ENCODE measurements at places on chromosomes 1 and 21.

- no peak for DNase-seq
Observed at GRCh38 chr1:113142791-113143190, 69.8 kb downstream of the LRIG2 start.

DNA sequence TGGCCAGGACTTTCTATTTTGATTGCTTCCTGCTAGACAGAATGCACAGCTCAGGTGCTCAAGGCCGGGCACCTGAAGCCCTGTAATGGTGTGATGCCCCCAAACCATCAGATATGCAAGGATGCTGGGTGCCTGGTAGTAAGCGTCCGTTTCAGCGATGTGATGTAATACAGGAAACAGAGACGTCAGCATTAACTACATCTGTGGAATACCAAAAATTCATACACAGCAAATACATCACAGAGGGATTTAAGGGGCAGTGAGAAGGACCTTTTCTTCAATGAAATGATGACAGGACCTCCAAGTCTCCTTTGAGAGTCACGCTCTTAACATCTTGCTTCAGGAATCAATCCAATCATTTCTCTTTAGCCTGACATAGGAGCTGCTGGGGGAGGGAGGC is 64.4 kb downstream of the SIM2 start:
- DNase-seq, result no peak

GRCh38 chr21:33731447-33731846 is 89.1 kb downstream of the ITSN1 start:
- DNase-seq, result no peak

GRCh38 chr1:201268604-201269151 is 14.6 kb upstream of the PKP1 start:
- no peak for DNase-seq

DNA sequence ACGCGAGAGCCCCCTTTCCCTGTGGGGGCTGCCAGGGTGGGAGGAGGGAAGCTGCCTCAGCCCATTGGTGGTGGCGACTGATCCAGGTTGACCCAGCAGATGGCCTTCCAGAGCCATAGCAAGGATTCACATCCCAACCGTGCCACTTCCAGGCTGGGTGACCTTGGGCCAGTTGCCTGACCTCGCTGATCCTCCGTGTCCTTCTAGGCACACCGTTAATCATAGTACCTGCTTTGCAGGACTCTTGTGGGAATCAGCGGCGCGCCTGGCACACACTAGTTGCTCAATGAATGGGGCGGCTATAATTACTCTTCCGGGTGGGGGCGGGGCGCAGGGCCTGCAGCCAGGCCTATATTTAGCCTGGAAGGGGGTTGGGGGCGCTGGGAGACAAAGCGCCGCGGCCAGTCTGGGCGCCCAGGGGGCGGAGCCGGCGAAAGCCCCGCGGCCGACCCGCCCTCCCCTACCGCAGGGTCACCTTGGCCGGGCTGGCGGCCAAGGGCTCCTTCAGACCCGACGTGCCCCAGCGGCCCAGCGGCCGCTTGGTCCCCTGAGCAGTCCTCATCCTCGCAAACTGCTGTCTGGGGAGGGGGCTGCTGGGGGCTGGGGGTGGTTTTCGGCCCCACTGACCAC is 5.1 kb downstream of the HSPB7 start:
- no peak for DNase-seq

- DNase-seq, result no peak
Observed at GRCh38 chr1:14697353-14697752, 98.9 kb downstream of the KAZN start.

GRCh38 chr1:115338457-115338820 is 390 bp upstream of the NGF start:
- no peak for DNase-seq

DNA sequence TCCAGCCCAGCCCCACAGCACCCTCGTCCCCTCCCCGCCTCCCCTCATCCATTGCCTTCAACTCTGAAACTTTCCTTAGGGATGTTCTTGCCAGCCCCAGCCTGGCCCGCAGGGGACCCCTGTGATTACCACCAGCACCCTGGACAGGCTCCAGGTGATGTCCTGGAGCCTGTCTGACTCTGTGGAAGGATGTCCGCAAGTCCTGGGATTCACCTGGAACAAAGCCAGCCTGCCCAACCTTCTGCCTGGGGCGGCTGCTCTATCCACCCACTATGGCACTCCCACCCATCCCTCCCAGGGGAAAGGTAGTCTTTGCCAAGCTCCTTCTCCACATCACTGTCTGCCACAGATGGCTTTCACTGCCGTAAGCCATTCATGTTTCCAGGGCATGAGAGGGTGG is 24.4 kb upstream of the PTPRF start:
- DNase-seq, result no peak

DNA sequence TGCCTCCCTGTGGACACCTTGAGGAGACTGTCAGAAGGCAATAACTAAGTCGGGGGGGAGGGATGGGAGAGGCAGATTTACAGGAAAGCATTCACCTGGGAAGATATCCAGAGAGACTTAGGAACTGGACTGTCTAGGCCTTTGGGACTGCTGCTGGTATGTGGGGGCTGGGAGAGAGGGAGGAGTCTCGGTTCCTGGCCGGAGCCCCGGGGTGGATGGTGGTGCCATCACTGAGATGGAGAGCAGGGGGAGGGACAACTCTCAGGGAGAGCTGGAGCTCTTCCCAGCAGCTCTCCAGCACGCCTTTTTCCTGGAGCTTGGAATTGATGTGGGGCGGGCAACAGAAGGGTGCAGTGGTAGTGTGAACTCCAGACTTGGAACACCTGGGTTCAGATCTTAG is 22.1 kb downstream of the PTPRF start:
- DNase-seq, result no peak

DNA sequence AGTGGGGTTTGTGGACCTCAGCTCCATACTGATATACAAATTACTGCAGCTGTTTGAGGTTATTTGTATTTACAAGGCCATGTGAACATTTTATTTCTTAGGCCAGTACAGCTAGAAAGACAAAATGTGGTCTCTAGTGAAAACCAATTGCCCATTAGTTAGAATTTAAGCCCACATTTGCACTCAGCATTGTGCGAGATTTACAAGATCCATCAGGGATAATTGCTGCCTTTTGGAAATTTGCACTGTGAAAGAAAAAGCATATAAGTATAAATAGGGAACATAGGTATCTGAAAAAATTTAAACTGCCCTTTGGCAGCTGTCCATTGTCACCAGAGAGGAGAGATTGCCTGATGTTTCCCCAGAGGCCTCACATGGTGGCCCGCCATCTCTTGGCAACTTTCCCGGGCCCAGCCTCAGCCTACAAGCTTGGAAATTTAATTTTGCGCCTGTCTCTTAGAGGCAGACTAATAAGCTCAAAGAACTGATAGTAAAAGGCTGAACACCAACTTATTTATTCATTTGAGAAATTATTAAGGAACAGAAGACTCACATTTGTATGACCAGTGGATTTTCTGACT is 120.7 kb downstream of the MAP3K21 start:
- peak; percentile 11 for DNase-seq

- no peak for DNase-seq
Observed at GRCh38 chr1:59150577-59151386, 146.1 kb upstream of the FGGY start.

- DNase-seq, result no peak
Observed at GRCh38 chr1:38361566-38361965, 315.0 kb upstream of the POU3F1 start.

DNA sequence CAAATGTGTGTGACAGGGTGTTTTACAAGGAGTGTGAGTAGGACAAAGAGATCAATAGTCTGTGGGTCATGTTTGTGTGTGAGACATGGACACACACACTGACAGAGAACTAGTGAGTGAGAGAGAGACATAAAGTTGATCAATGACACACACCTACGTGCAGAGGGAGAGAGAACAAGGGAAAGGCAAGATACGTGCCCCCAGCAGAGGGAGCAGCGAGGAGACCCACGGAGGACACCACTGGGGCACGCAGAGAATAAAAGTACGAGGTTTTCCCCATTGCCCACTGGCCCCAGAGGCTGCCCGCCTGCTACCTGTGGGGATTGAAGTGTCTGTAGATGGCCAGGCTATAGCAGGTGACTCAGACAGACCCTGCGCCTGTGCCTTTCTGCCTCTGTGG is 130.2 kb upstream of the CSF3R start:
- DNase-seq, result no peak

GRCh38 chr1:94001397-94002045 is 92.3 kb upstream of the GCLM start:
- no peak for DNase-seq

- DNase-seq, result no peak
Observed at GRCh38 chr1:162678439-162678838, 46.2 kb downstream of the DDR2 start.

DNA sequence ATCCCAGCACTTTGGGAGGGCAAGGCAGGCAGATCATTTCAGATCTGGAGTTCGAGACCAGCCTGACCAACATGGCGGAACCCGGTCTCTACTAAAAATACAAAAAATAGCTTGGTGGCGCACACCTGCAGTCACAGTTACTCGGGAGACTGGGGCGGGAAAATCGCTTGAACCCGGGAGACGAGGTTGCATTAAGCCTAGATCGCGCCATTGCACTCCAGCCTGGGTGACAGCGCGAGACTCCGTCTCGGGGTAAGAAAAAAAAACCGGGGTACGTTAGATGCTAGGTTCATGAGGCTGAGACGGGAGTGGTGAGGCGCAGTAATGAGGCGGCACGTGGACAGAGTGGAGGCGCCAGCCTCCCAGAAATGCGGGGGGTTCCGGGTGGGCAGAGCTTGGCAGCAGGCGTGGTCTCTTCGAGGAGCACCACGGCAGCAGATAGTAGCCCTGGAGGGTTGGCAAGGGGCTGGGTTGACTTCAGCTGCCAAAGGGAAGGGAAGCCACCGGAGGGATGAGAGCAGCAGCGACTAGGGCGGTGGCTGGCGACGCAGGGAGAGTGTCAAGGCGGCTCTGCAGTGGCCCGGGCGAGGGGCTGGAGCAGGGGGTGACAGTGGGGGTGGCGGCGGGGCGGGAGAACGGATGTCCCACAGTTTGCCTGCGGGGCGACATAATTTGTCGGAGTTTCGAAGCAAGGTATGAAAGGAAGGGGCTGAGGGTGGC is 832 bp downstream of the MRPL20 start:
- DNase-seq, result no peak

DNA sequence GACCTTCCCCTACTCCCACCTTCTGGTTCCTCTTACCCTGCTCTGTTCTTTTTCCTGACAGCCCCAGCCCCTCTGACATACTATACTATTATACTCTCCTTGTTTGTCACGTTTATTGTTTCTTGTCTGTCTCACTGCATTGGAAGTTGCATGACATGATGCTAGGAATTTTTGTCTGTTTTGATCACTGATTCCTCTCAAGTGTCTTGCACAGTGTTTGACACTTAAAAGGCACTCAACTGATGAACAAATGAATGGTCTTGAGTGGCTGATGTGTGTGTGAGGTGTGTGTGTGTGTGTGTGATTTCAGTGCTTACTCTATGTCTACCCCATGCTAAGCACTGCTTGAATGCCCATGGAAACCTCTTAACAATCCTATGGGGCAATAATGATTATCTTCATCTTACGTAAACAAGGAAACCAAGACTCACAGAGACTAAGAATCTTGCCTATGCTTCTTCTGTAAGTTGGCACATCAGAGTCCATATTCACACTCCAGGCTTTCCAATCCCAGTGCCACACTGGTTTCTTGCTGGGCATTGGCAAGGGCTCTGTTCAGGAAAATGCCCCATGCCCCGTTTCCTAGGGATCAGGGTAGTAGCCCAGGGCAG is 59.7 kb downstream of the ATP1A1 start:
- no peak for DNase-seq

GRCh38 chr1:25118546-25118945 is 113.8 kb downstream of the SYF2 start:
- DNase-seq, result no peak

DNA sequence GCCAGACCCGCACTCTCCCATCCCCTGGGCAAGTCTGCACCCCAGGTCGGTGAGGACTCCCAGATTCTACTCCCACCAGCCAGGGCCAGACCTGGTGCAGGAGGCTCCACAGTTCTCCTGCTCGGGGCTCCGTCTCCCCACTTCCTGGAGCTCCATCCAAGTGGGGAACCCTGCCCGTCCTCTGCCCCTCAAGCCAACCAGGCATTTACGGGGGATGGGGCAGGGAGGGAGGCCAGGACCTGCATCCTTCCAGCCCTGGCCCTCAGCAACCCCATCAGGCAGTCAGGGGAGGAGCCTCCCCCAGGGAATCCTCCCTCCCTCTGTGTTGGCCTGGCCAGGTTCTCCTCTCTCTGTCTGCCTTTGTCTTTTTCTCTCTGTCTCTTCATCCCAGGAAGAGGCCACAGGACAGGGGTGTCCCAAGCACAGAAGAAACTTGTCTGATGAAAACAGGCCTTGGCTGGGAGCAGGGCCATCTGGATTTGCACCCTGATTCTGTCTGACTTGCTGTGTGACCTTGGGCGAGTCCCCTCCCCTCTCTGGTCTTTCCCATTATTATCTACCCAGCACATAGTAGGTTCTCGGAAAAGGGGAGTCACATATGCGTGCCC is 18.5 kb upstream of the EPHA2 start:
- DNase-seq, result no peak

GRCh38 chr1:88141499-88142074 is 542.5 kb upstream of the PKN2 start:
- DNase-seq, result no peak

DNA sequence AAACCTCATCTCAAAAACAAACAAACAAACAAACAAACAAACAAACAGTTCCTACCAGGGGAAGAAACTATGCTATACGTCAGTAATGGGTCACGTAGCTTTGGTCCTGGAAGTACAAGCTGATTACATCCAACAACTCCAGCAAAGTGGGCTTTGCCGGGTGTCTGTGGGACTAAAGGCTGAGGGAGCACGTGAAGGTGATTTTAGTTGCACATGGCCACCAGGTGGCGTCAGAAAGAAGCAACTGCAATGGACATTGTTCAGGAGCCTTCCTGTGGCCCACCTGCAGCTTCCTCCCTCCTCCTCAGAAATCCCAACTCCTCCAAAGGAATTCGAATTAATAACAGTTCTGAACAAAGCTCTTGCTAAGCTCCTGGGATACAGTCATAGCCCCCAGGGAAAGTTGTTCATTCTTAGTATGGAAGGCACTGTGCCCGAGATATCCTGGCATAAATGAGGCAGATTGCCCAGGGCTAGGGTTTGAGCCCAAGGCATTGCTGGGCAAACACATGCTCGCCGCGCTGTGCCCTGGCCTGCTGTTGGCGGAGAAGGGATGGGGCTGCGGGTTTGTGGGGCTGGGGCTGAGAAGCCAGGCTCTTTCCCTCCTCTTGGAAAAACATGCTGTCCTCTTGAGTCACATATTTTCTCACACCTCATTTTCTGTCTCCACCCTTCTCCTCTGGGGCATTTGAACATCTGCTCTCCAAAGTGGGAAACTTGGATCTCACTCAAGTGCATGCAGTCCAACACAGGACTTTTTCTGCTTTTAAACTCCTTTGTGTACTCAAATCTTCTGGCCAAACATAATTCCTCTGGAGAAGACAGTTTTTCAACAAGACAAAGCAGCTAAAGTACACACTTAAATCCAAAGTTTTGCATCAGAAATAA is 28.6 kb downstream of the AKNAD1 start:
- DNase-seq, result peak; percentile 57

- no peak for DNase-seq
Observed at GRCh38 chr1:219686171-219686570, 73.3 kb upstream of the ZC3H11B start.
